ENCODE measurements at places on chromosomes 7 and 10.

- DNase-seq, result peak; percentile 95
Measured at GRCh38 chr10:58856508-58857240, 319.8 kb upstream of the PHYHIPL start.

GRCh38 chr7:50371551-50372021 is 67.1 kb downstream of the IKZF1 start:
- DNase-seq, result no peak

GRCh38 chr7:120720317-120720716 is 137.6 kb downstream of the TSPAN12 start:
- DNase-seq, result no peak

DNA sequence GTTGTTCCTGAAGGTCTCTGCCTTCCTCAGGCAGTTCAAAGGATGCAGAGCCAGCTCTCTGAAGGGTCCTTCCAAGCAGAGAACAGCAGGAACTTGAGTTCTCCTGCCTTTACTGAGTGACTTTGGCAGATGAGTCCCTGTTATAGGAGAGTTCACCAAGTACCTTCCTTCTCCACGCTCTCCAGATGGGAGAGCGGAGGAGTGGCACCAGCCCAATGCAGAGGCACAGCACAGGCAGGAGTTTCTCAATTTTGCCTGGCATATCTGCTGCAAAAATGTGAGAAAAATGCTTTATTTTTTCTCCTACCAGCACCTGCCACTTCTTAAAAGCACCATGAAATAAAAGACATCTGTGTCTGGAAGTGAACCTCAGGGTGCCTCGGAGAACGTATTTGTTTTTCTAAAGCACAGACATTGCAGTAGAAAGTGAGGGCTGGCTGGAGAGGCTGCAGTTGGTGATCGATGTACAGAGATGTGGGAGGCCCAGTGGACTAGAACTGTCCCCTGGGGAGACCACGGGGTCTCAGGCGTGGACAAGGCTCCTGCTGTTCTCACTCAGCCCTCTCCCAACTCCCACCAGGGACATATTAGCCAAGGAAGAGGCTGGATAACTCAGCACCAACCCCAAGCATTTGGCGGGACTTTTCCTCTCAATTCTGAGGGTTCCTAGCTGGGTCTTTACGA is 174.5 kb downstream of the WDR37 start:
- DNase-seq, result no peak

GRCh38 chr7:106947244-106947728 is 82.2 kb downstream of the PIK3CG start:
- peak; percentile 77 for DNase-seq

DNA sequence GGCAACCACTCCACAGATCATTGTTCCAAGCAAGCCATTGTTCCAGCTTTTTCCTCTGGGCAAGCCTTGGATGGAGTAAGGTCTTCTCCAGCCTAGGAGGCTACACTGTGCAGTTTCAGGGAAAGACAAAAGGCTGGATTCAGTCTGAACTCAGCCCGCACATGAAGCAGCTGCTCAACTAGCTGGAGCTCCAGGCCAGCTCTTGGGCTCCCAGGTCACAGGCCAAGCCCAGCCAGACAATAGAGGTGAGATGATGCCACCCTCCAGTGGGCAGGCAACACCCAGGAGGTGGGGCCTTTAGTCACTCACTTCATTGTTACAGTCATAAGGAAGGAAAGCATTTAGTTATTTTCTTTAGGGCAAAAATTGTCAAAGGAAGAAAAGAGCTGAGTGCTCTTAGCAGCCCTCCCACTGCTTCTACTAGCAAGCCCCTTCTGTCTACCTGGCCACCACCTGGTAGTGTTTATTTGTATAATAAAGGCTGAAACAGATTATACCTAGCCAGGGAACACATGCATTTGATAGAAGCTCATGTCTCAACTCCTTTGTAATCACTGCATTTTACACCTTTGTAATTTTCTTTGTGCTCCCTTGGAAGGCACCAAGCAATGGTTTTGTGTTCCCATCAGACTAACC is 253.4 kb downstream of the WDR11 start:
- DNase-seq, result no peak

- DNase-seq, result peak; percentile 44
Measured at GRCh38 chr10:117226813-117227451, 14.0 kb upstream of the SLC18A2 start.

DNA sequence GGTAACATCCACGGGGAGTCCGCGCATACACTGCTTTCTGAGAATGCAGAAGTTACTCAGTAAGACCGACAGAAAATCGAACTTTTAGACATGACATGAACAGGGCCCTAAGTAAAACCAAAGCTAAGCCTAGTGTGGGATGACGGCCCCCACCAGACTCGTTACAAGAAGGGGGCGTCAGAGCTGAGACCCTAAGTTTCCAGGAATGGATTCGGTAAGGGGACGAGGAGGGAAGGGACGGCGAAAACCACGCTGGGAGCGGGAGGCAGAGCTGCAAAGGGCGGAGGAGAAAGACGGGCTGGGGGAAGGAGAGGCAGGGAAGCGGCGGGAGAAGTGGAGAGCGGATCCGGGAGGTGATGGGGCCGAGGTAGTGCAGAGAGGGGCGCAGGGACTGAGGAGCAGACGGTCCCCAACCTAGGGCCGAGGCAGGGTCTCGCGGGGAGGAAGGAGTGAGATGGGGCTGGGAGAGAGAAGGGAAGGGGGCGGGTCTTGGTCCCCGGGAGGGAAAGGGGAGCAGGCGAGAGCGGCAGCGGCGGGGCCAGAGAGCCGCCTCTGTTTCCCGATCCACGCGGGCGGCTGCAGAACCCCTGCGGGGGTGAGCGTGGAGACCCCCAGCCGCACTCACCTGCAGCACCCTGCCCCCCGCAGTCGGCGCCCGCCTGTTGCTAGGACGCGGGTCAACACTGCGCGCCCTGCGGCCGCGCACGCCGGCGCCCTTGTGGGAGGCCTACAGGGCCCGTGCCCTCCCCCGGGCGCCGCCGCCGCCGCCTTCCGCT is 513 bp downstream of the ODAD2 start:
- no peak for DNase-seq

DNA sequence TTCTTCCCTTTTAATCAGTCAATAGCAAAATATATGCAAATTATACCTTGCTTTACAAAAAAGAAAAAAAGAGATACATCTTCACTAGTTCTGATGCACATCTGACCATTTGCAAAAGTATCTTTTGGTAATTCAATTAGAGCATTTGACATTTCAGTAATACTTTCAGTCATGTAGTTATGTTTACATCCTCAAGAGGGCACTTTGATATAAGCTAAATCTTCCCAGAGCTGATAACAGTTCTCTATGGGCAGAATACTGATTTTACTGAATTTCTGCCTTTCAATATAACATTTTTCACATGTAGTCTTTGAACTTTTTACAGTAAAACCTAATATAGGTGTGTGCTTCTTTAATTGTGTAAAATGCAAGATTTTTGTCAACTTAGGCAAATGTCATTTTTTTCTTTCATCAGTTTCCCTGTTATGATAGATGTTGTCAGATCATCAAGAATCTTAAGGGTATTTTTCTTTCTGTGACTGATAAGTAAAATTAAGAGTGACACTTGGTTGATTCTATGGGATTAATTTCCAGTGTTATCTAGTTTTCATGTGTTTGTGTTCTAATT is 703.5 kb upstream of the SEMA3D start:
- peak; percentile 34 for DNase-seq

DNA sequence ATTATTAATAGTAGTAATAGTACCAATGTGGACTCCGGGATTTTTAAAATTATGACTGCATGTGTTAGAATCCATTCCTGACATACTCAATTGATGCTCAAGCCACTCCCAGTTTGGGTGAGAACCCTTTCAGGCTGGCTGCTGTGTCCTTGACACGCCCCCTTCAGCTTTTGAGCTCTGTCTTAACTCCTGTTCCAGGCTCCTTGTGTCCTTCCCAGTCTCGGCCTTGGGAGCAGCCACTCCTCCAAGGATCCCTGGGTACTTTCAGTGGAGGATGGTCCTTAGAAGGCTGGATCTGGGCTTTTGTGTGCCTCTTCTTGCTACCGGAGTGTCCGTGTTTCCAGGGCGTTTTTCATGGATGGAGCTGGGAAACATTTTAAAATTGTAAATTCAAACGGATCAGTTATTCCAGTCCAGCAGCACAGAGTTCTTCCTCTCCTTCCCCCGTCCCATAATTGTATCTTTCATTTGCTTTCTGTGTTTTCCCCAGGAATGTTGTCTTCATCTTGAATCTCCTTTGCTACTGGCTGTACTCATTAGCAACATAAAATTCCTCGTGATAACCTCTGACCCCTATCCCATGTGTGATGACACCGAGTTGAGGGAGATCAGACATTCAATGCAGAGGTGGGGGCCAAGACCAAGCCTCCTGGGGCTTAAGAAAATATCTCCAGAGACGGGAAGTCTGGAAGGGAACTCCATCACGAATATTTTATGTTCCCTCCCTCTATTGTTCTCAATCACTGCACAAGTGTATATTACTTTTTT is 40.0 kb upstream of the PFKFB3 start:
- DNase-seq, result no peak

GRCh38 chr7:5469375-5470166 is 45.9 kb upstream of the TNRC18 start:
- DNase-seq, result no peak

DNA sequence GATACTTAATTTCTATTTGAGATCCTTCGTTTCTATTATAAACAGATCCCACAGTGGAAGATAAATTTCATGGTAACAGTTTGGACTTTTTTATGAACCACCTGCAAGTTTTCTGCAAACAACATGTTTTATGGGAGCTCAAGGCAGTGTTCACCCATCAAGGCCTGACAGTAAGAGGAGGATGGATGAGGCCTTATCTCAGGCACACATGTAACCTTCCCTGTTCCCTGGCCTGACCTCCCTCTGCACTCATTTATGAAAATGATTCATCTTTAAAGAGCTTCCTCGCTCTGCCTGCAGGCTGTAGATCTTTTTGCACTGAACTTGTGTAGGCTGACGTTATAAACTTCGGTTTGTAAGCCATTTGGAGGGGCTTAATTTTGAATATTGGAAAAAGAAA is 500.1 kb downstream of the GATA3 start:
- no peak for DNase-seq

DNA sequence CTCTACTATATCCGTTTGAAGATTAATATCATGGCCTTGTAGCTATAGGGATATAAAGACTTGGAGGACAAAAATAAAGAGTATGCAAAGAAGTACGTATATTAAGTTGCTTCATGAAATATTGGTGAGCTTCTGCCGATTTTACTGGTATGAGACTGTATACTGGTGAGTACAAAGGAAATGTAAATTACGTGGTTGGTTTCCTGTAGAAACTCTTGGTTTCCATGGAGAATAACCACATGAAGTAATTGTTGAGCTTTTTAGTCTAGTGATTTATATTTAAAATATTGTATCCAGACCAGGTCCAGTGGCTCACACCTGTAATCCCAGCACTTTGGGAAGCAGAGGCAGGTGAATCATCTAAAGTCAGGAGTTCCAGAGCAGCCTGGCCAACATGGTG is 32.2 kb upstream of the GLI3 start:
- DNase-seq, result no peak

GRCh38 chr10:24716295-24716694 is 7.4 kb downstream of the ARHGAP21 start:
- no peak for DNase-seq

DNA sequence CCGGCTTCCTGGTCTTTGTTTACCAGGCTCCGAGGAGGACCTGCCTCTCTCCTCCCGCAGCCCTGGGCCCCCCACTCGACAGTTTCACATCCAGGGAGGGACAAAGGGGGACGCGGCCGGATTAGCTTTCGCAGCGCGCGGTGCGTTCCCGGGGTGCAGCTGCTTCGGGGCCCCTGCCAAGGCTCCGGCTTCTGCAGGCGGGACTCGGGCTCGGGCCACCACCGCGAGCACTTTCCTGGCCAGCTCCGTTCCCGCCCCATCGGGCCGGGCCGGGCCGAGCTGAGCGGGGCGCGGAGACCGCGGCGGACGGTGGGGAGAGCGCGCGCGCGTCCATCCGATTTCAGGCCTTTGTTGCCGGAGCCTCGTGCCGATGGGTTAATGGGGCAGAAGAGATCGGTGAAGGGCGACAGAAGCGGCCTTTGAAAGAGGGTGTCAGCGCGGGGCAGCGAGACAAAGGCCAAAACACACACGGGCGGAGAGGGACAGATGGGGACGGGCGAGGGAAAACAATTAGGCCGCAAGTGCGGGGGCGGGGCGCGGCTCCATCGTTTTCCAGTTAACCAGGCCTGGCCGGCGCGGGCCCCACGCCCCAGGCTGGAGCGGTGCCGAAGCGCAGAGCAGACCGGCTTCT is 8.5 kb upstream of the UNCX start:
- no peak for DNase-seq

DNA sequence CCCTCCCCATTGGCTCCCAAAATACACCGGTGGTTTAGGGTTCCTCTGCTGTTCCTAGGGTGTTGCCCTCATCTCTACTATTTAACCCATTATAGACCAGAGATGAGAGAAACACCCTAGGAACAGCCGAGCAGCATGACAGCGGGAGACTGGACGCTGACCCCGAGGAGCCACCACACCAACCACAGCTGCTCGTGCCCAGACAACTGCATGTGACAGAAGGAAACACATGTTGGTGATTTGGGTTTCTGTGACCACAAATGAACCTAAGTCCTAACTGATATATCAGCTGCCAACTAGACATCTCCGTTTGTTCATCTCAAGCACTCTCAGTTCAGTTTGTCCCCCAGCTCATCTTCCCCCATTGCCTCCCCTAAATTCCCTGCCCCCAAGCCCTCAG is 13.4 kb downstream of the CFAP43 start:
- no peak for DNase-seq

DNA sequence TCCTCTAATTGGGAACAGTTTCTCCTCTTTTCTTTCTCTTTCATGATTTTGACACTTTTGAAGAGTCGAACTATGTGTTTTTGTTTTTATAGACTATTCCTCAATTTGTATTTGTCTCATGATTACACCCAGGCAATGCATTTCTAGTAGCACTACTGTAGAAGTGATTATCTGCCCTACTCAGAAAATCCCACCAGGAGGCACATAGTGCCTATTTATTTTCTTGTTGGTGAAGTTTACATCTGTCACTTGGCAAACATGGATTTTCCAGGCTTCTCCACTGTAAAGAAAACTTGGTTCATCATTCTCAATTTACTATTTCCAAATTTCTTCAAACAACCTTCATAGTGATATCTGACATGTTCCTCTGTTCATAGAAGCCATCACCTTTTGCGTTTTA is 893.9 kb downstream of the CCSER2 start:
- DNase-seq, result no peak

DNA sequence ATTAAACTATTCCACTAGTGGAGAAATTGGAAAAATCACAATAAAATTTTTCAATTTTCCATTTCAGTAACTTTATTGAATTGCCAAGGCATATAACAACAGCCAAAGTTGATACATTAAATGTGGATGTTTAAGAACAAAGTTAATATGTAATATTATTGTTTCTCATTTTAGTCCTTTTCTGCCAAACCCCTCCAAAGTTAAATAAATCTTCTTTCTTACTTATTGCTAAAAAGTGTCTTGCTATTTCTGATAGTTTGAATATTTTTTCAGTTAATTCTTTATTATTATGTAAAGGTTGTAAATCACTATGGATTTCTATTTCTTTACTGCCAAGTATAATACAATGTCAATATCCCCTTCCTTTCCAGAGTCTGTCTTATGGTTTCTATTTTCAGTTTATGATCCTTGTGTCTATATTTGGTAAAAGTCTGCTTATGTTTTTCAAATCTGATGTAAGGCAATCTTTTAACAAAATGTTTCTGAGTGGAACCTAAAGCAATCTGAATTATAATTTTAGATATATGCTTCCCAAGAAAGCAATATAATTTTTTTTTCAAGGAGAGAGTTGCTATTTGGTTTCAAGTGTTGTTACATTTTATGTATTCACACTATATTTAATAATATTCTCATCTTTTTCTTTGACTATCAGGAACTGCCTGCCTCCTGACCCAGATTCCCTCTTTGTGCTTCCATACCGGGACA is 80.3 kb upstream of the RHOBTB1 start:
- DNase-seq, result no peak

Data from fibroblast of mammary gland (primary cell).